Stimulated activated CD8-positive, alpha-beta memory T cell treated with anti-CD3 and anti-CD28 coated beads, Interleukin-4, amount 100 ng/mL, for 1 hour (primary cell): ENCODE measurements at places on chromosomes 5 and 9.

GRCh38 chr5:174903172-174903732 is 178.9 kb downstream of the MSX2 start:
- no peak for DNase-seq

- no peak for DNase-seq
These were observed 75.7 kb upstream of the FBN2 start for GRCh38 chr5:128613766-128614165.

DNA sequence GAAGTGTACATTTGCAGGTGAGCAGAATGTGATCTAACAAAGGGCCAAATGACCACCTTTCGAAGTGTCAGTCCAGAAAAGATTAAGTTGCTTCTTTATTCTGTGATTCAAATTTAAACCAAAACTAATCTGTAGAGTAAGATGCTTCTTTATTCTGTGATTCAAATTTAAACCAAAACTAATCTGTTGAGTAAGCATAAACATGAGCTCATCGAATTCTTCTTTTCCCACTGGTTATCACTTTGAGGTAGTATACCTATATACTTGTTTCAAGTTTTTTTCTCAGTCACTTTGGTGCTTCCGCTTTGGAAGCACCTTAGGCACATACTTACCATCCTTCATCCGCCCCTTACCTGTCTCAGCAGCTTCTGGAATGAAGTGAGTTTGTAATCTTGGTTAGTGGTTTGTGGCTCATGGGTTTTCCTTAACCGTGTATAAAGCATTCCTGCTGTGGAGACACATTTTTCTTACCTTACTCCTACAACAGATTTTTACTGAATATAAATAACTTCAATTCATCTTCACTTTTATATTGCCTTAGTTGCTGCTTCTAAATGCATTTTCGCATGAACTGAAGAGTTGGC is 40.7 kb upstream of the CTXN3 start:
- no peak for DNase-seq

DNA sequence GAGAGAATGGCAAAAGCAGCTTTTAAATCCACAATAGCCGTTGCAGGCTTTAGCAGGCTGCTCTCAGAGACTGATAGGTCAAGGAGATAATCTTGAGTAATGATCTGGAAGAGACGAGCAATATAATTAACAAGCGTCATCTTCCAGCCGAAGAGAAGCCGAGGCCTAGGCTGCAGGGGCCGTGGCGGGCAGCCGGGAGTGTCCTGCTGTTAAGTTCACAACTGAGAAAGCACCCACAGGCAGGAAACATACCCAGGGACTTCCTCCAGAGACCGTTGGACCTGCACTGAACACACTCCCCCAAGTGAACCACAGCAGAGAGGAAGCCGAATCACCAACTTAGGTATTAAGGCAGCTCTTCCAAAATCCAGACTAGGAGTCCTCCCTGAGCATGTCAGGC is 182.3 kb downstream of the IRX2 start:
- DNase-seq: no peak

DNA sequence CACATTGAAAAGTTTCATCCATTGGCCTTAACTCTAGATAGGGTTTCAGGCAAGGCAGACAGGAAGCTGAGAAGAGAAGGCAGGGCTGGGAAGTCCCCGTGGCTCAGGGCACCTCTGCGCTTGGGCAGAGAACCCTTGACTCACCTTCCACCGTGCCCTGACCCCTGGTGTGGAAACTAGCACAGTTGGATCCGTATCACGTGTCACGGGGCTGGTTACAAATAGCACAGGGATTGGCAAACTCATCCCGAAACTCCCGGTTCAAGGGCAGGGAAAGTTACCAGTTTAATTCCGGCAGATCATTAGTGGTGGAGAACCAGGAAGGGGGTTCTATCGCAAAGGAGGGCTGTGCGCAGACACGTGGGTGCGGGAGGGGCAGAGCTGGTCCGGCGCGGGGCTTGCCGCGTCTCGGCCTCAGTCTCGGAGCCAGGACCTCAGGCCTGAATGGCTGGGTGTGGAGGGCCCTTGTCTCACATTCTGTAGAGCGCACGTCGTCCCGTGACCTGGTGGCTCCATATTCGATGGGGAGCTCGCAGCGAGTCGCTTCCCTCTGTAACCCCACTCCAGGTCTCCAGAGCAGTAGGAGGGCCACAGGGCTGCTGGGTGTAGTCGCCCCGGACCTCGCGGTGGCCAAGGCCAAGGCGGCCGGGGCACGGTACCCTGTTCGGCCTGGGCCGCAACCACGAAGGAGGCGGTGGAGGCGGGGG is 771 bp upstream of the TMEM171 start:
- no peak for DNase-seq

GRCh38 chr9:13450723-13451122 is 171.2 kb upstream of the MPDZ start:
- DNase-seq: no peak
